ENCODE measurements at places on chromosomes 12 and 14.

DNA sequence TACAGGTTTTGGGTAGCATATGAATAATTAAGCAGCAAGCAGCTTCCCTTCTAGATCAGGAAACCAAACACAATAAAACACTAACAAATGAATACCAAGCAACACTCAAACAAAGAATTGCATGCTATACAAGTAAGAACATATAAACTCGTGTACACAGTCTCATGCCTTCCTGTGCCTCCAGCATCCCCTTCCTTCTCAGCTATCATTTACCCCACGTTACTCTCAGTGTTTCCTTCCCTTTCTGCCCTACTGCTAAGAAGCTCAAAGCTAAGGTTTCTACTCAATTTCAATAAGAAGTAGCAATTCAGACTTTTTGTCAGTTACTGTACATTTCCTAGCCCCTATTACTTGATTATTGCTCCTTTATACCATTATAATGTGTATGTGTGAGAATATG is 81.0 kb downstream of the DUSP16 start:
- DNase-seq, result no peak

GRCh38 chr12:19575337-19576243 is 136.3 kb downstream of the AEBP2 start:
- no peak for DNase-seq

- peak; percentile 78 for DNase-seq
Measured at GRCh38 chr14:49692811-49693734, at the start of gene KLHDC1. Gene KLHDC1 (plus strand): TSS chr14:49693120. CDS start chr14:49693195, 75 bp downstream.

DNA sequence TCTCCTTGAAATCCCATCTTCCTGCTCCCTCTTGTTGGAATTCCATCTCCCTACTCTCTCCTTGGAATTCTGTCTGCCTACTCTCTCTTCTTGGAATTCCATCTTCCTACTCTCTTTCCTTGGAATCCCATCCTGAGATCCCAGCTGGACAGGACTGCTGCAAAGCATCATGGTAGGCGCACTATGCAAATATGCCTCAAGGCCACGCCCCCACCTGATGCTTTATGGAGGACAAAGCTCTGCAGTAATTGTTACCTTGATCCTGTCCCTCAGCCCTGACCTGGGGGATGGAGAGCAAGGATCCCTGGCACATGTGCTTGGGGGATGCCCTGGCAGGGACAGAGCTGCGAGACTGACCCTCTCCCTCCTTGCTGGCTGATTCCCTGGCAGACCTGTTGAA is 185.6 kb downstream of the TBX5 start:
- no peak for DNase-seq

DNA sequence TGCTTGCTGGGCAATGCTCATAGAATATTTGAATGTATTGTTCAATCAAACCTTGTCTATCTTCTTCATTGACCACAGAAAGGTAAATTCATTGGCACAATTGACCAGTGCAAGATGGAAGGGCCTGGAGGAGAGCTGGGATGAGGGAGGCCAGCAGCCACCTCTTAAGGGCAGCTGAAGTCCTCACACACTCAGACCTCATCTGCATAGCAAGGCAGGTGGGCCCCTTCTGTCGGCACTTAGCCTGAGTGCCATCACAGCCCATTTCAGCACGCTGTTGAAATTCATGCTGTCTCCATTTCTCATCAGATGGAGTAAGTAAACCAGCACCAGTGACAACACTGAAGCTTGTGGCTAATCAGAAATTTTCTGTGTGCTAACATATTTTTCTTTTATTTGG is 25.4 kb upstream of the HMGA2 start:
- DNase-seq, result no peak

DNA sequence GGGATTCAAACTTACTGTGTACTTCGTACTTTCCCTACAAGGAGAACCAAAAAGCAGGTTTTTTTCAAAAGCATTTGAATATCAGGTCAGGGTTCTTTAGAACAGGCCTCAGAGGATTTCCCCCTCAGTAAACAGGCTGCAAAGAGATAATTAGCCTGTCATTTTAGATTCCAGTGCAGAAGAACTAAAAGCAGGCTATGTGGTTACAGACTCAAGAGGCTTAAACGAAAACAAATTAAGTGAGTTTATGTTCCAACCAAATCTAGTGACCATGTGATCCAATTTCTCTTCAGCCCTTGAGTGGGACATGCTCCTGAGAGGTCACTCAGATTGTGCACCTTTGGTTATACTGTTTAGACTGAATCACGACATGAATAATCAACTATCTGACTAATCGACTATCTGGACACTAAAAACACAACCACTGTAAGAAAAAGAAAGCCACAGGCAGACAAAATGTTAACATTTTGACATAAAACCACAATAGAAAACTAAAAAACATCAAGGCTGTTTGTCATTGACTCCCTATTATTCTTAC is 4.5 kb downstream of the TMED8 start:
- peak; percentile 60 for DNase-seq

DNA sequence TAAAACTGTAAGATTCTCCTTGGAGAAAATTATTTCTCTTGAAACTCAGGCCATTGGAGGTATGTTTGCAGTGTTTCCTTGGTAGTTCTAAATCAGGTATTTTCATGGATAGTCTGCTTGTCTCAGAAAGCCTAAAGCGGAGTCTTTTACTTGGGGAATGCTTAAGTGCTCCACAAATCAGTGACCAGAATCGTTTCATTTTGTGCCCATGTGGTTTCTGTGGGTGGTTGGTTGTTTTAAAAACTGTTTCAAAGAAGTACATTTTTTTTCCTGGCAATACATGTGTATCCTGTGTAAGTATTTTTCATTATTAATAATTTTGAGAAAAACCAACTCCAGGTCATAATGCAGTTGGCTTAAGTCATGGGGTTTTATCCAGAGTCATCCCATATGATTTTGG is 33.6 kb downstream of the CCDC91 start:
- DNase-seq, result no peak

DNA sequence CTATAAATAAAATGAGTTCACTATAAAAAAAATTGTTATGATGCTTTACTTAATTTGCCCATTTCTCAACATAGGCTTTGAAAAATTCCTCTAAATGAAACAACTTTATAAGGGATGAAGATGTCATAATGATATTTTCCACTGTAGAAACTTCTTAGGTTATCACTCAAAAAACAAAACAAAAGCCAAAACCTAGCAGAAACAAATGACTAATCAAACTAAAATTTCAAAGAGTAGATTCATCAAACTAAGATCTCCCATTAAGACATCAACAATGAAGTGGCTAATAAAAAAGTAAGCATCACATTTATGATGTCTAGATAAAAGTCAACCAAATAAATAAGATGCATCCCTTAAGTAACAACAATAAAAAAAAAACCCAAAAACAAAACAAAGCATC is 36.9 kb upstream of the TTC7B start:
- DNase-seq, result no peak

DNA sequence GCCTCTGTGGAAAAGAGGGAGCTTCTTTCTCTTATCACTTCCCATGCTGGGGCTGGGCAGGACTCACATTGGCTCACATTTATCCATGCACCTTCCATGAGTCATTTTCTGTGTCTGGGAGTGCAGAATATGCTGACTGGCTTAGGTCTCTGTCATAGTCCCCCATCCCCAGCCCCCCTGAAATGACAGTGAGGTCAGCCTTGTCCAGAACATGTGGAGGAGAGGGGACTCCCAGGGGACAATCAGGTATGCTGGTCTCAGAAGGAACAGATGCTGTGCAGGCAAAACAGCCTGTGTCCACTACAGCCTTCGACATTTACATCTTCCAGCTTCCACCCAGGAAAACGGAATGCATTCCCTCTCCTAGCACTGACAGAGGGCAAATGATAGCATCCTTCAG is 35.0 kb downstream of the ADGRD1 start:
- DNase-seq, result no peak

DNA sequence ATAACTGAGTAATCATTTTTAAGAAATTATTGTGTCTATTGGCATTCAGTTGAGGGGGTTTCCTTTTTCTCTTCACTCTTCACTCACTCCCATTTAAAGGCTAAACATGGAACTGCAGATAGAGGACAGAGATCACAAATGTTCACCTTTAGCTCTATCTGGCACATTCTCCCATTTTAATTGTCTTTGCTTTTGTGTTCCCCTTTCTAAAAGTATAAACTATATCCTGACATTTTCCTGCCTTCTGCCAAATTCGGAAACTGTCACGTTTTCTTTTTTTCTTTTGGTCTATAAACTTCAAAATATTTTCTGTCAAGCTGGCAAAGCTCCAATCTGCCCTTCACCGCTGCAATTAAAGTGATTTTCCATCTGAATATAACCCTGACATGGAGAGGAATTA is 219.8 kb upstream of the CDKN3 start:
- no peak for DNase-seq

DNA sequence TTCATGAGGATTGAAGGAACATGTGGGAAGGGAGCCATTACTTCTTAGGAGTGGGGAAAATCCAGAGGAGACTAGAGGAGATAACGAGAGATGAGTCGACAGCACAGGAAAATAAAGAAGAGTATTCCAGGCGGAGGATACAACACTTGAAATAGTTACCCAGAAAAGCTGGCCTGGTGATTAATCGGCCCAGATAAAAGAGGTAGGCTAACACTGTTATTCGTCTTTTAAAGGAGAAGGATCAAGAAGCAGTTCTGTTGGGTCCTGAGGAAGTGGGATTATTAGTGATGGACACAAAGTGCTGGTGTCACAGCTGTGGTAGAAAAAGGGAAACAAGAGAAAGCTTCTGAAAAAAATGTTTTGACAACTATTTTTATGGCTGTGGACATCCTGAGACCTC is 425.3 kb downstream of the ZFP36L1 start:
- DNase-seq, result no peak

DNA sequence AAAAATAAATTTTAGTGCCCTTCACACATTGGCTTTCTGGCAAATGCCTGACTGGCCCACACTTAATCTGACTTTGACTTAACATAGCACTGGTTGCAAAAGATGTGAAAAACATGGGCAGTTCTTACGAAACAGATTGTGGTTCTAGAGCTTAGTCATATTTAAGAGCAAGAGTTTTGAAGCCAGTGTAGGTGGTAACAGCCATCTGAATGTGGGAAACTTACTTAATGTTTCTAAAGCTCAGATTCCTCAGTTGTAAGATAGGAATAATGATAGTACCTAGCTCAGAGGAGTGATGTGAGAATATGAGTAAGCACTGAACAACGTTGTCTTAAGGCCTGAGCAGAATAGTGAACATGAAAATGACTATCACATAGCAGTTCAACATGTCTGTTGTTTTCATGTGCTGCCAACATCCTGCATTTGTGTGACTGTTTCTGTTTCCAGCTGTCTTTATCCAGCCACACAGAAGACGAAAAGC is 262.7 kb downstream of the SYT1 start:
- no peak for DNase-seq

DNA sequence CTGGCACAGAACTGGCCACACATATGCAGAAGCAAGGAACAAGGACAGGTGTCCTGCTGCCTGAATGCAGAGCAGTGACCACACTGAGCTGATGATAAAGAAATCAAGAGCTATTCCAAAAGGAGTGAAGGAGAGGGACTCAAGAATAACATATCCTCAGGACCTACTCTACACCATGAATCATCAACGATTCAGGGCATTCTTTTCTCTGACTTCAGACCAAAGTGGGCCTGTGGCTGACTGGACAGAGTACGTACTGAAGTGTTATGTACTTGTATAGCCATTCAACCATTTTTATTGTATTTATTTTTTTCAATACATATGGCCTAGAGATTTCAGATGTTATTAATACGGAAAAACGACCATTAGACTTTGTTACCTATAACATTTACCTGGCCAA is 177.5 kb upstream of the TMTC1 start:
- DNase-seq, result no peak

GRCh38 chr12:4289998-4290790 is 16.6 kb downstream of the CCND2 start:
- DNase-seq, result no peak
